Subcutaneous preadipocyte (primary cell): ENCODE measurements at places on chromosomes 16 and 17. TPM values are rescaled to one million over a fixed set of nuclear protein-coding genes. Genes with fewer than 3 reads are reported as not detected.

The ARL5C gene
- not detected in 2 replicates for total RNA-seq

The CCL4 gene
- total RNA-seq: not detected in 2 replicates

The SMIM36 gene
- not detected in 2 replicates for total RNA-seq

The ALKBH5 gene
- total RNA-seq: 76.8 and 96.6 TPM in 2 replicates
